ENCODE measurements at places on chromosomes 4 and X.

- DNase-seq = no peak
These were observed 163.0 kb downstream of the FAM13A start for GRCh38 chr4:88893961-88894360.

GRCh38 chrX:139924069-139924695, 8.7 kb downstream of the ATP11C start:
- DNase-seq = no peak

DNA sequence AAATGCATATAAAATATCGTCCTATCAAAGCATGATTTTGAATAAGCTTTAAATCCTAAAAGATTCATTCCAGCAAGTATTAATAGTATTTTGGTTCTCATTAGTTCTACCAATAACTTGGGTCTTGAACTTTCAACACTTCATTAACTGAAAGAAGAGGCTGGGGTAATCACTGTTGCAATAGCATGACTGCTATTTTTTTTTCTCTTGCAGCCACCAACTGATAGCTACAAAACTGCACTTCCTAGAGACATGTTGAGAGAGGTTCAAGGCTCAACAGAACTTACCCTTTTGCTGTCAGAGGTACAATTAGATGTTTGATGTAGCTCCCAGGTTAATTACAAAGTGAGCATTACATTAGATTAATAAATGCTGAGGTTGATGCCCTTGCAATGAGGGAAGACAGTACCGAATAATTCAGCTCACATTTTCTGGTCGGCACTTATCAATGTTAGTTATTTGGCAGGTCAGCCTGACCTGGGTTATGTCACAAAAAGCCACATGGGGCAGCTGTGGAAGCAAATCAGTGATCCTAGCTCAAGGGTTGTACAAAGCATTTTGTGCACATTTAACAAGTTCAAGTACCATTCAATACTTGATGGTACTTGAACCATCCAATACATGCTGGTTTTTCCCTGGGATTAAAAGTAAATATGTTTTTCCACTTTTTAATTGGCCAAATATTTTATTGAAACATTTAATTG, 29.9 kb upstream of the TET2 start:
- no peak for DNase-seq

GRCh38 chrX:38347136-38347535, 5.3 kb upstream of the OTC start:
- peak; percentile 17 for DNase-seq

- no peak for DNase-seq
These were observed 25.1 kb downstream of the OCRL start for GRCh38 chrX:129565046-129565650.

- DNase-seq = no peak
These were observed 680.8 kb upstream of the FAM241A start for GRCh38 chr4:111464251-111465045.

DNA sequence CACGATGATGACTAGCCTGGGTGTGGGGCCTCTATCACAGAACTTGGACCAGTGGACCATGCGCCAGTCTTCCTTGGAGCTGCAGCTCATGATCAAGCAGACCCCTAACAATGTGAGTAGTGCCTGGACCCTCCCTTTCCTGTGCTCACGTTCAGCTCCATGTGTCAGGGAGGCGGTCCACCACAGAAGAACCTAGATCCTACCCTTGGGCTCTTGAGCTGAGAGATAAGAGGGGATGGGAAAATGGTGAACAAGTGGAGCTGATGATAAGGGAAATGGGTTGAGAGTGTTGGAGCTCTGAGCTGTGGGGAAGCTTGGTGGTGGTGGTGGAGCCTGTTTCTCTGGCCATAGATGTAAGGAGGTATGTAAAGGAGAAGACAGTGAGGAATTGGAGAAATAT, 13.1 kb downstream of the MED12 start:
- DNase-seq = no peak

DNA sequence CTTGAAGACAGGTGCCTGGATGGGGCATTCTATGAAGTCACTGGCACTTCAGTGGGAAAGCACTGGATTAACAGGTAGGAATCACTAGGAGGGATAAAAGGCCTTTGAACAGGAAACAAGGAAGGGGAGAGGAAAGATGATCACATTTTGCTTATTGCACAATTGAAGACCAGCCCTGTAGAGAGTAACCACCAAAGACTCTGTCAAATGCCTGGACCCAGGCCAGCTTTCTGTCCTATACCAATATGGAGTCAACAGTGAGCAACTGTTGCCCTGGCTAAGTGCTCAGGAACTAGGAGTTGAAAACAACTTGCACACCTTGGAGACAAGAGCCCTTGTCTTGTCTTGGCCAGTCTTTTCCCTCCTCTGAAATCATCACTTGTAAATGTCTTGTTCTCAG, 14.1 kb upstream of the RTL3 start:
- no peak for DNase-seq

- no peak for DNase-seq
These were observed 419.4 kb downstream of the C4orf33 start for GRCh38 chr4:129515356-129515755.

DNA sequence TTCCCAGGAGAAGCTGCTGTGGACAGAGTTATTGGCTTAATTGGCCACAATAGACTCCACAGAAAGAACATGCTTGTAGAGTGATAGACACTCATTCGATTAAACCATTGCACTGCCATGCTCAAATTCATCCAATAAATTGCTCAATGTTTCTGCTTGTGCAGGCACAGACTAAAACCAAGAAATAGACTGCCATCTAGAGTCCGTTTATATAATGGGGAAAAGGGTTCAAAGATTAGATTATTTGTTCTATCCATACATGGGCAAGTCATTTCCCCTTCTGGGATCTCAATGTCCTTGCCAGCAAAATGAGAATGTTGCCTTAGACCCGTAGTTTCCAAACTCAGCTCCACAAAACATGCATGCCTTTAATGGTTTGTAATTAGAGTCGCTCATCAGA, 8.7 kb downstream of the SMIM10 start:
- no peak for DNase-seq

GRCh38 chr4:102543030-102543928, 42.1 kb downstream of the NFKB1 start:
- DNase-seq = no peak

GRCh38 chrX:44843318-44843702, 511 bp upstream of the DUSP21 start:
- no peak for DNase-seq

DNA sequence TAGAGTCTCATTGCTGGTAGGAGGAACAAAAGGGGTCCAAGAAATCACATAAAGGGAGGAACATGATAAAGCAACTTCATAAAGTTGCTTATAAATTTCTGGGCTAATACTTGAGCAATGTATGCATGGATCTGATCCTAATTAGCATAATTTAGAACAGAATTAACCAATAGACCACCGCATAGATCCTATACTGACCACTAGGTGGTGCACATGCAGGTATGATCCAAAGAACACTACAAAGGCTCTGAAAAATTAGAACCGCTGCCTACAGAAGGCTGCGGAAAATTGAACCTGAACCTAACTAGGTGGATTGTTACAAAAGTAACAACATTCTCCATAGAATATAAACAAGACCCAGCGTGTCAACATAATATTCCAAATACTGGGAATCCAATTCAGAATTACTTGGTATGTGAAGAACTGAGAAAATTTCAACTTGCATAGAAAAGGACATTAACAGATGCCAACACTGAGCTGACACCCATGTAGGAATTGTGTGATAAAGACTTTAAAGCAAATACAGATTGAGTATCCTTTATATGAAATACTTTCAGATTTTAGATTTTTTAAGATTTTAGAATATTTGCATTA, 23.3 kb downstream of the BRCC3 start:
- DNase-seq = no peak

DNA sequence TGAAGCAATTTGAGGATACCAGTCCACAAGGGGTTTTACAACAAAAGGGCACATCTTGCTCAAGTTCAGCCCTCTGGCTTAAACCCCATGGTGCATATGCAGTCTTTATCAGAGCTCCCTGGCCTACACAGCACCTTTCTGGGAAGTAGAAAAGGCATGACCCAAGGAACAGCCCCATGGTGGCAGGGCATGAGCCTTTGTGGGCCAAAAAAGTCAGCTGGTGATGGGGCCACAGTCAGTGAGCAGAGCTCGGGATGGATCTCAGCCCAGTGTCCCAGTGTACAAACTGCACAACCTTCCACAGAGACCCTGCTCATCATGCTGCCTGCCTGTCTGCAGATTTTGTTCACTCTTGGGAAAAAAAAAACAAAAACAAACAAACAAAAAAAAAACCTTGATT, 22.3 kb upstream of the TMEM165 start:
- no peak for DNase-seq

- no peak for DNase-seq
These were observed 1639.0 kb upstream of the IGFBP7 start for GRCh38 chr4:58749206-58749605.

GRCh38 chr4:41888687-41889074, 46.5 kb upstream of the TMEM33 start:
- DNase-seq = no peak

Data from GM04503 (cell line).